Iris pigment epithelial cell (primary cell): ENCODE measurements at places on chromosomes 11 and 22.

- DNase-seq, result no peak
Observed at GRCh38 chr11:113435190-113435968, 39.8 kb downstream of the DRD2 start.

GRCh38 chr11:59463190-59463641 is 6.5 kb downstream of the OR4D6 start:
- DNase-seq, result no peak

- DNase-seq, result peak; percentile 96
Observed at GRCh38 chr11:13216019-13216710, 61.4 kb upstream of the BMAL1 start.

- DNase-seq, result peak; percentile 68
Observed at GRCh38 chr11:57370251-57370650, 10.7 kb downstream of the PRG3 start.

DNA sequence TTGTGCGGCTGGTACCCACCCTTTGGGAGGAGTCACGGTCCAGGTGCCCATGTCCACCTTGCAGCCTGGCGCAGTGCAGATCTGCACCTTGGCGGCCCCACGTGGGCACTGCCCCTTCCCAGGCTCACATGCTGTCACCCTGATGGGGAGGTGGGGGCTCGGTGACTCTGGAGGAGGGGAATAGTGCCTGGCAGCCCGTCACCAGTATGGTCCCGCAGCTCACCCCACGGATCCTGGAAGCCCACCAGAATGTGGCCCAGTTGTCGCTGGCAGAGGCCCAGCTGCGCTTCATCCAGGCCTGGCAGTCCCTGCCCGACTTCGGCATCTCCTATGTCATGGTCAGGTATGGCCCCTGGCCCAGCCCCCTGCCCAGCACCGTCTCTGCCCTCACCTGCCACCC is 5.2 kb downstream of the TRPT1 start:
- no peak for DNase-seq

DNA sequence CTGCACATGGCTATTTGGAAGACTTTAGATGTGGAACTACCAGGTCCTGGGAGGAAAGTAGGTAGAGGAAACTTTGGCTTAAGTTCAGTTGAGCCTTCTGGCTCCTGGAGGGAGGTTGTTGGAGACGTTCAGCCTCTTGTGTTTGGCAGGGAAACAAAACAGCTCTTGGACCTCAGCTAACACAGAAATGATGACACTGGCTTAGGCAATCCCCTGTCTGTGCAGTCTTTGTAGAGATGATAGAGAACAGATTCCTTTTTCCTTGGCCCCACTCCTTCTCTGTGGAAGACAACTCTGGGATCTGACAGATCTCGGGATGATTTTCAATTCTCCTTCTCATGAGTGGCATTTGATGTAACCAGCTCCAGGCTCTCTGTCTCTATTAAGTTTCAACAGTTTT is 428.5 kb downstream of the TMEM135 start:
- no peak for DNase-seq

DNA sequence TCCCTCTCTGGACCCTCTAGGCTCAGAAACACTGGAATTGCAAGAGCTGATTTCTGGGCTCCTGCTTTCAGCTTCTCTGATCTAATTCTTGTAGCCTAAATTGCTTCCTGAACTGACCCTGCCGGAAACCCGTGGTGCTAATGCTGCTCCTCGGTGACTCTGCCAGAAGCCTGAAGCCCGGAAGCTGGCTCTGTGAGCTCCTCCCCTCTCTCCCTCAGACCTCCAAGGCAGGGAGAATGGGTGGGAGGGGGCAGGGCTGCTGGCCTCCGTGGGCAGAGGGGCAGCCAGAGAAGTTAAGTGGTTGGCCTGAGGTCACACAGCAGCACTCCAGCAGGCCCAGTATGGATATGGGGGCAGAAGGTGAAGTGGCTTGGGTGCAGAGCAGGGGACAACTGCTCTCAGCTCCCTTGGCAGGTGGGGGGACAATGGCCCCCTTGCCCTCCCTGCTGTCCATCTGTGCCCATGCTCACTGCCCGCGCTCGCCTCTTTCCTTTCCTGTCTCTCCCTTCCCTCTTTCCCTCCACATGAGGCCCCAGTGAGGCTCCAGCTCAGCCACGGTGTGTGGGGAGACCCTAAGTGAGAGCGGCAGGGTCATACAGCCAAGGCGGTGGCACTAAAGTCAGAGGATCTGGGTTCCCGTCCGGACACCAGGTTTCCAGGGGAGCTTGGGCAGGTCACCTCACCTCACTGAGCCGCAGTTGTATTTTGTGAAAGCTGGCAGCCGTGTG is 16.2 kb downstream of the CAPN5 start:
- peak; percentile 73 for DNase-seq

DNA sequence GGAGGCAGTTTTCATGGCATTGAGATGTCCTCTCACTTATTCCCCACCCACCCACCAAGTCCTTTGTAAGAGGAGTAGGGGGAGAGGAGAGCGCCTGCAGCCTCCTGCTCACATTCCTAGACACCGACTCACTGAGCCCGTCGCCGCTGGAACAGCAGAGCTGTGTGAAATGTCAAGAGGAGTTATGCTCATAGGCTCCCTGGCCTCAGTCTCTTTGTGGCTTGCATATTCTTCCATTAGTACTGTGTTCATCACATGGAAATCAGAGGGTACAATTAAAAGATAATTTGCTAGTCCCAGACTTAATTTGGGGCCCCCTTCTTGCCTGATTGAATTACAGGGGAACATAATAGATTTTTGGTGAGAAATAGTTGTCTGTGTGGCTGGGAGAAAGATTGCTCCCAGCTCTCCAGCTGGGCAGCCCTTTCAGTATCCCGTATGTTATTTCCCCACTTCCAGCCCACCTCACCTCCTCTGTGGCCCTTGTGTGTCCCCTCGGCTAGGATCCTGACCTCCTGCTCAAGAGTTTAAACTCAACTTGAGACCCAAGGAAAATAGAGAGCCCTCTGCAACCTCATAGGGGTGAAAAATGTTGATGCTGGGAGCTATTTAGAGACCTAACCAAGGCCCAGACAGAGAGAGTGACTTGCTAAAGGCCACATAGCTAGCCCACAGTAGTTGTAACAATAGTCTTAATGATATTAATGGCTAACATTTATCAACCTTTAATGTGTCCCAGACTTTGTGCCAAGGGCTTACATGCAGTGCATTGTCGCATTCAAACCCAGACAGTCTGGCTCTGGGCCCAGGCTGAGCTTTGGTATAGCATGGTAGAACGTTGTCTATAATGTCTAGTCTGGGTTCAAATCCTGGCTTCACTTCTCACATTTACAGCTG is 32.2 kb downstream of the LIMK2 start:
- peak; percentile 95 for DNase-seq

DNA sequence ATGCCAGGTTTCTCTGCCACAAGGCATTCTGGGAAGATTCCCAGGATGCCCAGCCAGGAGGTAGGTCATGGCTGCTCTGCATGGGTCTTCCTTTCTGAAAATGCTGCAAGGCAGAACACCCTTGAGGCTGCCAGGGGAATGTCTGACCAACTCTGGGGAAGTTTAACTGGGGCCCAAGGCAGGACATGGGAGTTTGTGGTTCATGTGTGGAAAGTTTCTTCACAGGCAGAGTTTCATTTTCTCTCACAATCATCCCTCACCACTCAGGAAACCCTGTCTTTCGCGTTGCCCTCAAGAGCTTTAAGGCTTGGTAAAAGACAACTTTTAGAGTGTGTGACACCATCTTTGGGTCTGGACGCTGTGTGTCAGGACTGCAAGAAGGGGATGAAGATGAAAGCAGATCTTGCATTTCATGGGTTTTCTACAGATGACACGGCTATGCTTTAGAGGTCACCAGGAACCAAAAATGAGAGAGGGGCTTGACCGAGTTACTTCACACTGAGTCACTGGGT is 133.5 kb downstream of the CD44 start:
- DNase-seq, result no peak

DNA sequence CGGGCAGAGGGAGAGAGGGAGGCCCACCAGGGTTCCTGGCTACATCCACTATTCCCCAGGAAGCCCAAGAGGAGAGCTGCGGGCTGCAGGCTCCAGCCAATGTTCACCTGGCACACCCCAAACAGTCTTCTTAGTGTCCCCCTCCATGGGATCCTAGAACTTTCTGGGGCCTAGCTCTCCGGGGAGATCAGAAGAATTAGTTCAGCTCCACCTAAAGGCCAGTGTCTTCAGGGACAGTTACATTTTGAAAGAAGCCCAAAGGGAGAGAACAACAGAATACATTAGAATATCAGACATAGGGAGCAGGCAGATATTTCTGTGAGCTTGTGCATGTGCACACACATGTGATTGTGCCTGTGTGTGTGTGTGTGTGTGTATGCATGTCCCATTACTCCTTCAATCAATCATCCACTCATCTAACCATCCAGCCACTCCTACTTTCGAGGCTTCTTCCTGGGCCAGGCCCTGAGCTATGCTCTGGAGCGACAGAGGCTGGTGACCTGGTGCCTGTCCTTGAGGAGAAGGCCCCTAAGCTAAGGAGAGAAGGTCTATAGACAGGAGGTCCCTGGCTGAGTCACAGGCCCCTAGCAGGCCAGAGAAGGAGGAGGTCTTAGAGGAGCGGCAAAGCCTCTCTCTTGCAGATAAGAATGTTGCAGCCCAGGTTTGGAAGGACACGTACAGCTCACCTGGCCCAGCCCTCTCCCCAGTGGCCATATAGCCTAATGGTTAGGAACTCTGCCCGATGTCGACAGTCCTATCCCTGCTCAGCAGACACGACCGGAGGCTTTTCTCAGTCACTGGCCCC is 165.5 kb downstream of the DSCAML1 start:
- no peak for DNase-seq

DNA sequence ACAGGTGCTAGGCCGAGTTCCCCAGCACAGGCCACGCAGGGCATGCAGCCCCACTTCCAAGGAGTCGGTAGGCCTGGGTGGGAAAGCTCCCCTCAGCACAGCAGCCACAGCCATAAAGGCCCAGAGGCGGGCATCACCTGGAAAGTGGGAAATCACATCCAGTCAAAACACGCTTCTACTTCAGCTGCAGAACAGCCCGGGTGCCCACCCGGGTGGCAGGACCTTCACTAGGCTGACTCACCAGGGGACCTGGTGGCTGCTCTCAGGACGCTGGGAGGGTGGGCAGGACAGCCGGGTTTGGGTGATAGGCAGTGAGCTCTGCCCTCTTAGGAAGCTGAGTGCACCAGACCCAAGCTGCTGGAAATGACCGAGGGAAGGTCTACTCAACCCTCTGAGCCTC is 7.3 kb downstream of the KIAA0930 start:
- no peak for DNase-seq

- no peak for DNase-seq
Observed at GRCh38 chr11:32991898-32992297, 23.8 kb upstream of the DEPDC7 start.

- no peak for DNase-seq
Observed at GRCh38 chr11:64778223-64778472, 194 bp downstream of the SF1 start.

DNA sequence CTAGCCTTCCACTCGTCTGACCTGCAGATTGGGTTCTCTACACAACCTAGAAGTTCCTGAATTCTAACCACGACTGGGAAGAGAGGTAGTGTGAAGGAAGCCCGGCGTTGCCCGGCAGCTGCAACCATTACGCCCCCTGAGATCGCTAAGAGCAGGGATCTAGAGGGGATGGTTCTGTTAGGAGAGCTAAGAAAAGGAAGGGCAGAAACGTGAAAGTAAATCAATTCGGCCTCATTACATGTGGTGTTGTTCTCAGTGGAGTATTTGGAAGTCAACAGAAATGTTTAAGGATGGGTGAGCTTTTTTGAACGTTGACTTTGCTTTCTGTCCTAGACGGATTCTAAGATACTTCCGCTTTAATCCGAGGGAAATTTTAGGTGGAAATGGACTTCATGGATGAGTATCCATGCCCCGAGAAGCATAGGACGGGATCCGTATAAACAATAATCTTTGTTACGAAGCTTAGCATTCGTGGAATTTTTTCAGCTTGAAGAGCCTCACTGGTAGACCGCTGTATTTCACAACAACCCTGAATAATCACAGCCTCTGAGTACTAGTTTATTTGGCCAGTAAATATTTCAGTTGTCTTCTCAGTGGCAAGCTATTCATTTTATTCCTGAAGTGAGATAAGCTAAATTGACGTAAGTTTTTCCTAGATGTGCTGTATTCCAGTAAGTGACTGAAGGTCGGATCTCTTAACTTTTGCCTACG is 629 bp downstream of the ATP5MG start:
- DNase-seq, result peak; percentile 98

- no peak for DNase-seq
Observed at GRCh38 chr11:93843906-93844305, 6.5 kb downstream of the VSTM5 start.

GRCh38 chr11:66371627-66372415 is at the start of gene SLC29A2:
SLC29A2 (minus strand) TSS chr11:66371760; CDS start chr11:66371591, 169 bp downstream.
- no peak for DNase-seq

GRCh38 chr11:1598816-1599215 is 722 bp upstream of the KRTAP5-2 start:
- no peak for DNase-seq

GRCh38 chr11:69718147-69718546 is 14.3 kb upstream of the FGF19 start:
- DNase-seq, result peak; percentile 31

DNA sequence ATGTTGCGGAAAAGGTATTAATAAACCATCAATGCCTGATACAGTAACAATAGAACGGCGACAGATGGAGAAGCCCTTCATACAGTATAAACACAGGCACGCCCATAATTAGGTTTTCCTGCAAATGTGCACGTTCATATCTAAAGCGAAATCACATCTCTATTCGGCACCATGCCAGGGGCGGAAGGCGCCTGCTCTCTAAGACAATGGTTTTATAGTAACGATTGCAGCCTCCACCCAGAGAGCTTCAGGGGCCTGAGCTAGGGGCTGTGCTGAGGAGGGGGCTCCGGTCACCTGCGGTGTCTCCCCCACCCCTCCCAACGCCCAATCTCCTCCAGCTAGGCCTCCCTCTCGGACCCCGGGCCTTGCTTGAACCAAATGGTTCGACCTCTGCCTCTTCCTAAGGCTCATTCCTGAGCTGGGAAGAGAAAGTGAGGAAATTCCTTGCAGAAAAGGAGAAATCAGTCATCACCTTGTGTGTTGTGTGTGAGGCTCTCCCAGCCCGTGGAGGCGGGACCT is 9.6 kb downstream of the KRTAP5-5 start:
- no peak for DNase-seq

GRCh38 chr11:65363770-65364169 is 9.2 kb downstream of the TIGD3 start:
- DNase-seq, result no peak

- DNase-seq, result peak; percentile 45
Observed at GRCh38 chr11:48307760-48308386, 1.9 kb downstream of the OR4S1 start.

- DNase-seq, result no peak
Observed at GRCh38 chr11:69863544-69864200, 44.5 kb upstream of the FGF3 start.
